ENCODE measurements at places on chromosomes 1 and 21.

GRCh38 chr1:159473335-159473734, 33.8 kb downstream of the OR10J1 start:
- no peak for DNase-seq

DNA sequence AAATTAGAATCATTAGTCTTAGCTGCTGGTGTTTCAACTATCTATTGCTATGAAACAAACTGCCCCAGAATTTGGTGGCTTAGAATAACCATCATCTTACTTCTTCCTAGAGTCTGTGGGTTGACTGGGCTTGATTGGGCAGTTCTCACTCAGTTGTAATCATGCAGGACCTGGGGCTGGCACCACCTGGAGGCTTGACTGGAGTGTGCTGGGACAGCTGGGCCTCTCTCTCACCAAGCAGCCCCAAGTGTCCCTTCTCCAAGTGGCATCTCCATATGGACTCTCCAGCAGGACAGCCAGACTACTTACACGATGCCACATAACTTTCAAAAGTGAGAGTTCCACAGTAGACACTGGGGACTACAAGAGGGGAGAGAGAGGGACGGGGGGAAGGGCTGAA, 140.3 kb upstream of the ATP1B1 start:
- no peak for DNase-seq

- DNase-seq: peak; percentile 2
Measured at GRCh38 chr1:231286603-231287002, 45.6 kb downstream of the GNPAT start.

DNA sequence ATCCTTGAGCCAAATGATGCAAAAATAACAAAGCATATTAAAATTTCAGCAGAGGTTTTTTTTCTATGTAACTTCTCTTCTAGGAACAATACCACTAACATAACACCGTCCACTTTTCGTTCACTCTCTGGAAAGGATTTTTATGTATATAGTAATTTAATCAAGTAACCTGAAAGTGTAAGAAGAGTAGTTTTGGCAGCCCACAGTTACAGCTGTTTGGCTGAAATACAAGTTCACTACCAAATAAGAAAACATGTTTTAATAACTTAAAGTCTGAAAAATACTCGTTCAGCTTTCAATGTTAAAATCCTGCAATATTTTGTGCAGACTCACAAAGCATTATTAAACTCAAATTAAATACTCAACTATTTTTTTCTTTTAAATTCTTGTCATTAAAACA, 896.8 kb upstream of the ADGRL4 start:
- DNase-seq: no peak

- no peak for DNase-seq
Measured at GRCh38 chr1:227604446-227604845, 41.1 kb downstream of the ZNF678 start.

- peak; percentile 52 for DNase-seq
Measured at GRCh38 chr1:115951560-115951959, 24.8 kb upstream of the SLC22A15 start.

DNA sequence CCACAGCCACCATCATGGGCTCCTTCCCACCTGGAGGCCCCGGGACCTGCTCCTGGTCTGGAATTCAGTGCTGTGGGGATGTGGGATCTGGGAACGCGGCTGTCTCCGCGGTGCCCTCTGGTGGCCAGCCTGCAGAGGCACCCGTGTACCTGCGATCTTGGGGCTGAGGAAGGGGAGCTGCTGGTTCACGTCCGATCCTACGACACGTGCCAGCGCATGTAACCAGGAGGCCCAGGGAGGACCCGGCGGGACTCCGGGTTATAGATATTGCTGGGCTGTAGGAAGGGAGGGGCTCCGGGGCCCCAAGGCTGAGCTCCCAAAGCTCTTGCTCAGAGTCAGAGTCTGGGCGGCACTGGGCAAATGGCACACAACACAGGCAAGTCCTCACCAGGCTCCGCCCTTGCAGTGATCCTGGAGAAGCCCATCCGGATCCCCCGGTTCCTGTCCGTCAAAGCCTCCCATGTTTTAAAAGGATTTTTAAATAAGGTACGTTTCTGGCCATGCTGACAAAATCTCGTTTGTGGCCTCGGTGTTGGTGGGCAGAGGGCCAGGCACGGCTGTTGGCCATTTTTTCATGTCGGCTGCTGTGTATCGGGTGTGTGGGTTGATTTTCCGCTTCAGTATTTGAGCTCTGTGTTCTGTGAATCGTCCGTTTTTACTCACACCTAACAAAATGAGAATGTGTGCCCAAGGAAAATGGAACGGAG, 20.1 kb downstream of the FAAP20 start:
- no peak for DNase-seq

GRCh38 chr1:5978452-5978851, 13.8 kb downstream of the NPHP4 start:
- no peak for DNase-seq

DNA sequence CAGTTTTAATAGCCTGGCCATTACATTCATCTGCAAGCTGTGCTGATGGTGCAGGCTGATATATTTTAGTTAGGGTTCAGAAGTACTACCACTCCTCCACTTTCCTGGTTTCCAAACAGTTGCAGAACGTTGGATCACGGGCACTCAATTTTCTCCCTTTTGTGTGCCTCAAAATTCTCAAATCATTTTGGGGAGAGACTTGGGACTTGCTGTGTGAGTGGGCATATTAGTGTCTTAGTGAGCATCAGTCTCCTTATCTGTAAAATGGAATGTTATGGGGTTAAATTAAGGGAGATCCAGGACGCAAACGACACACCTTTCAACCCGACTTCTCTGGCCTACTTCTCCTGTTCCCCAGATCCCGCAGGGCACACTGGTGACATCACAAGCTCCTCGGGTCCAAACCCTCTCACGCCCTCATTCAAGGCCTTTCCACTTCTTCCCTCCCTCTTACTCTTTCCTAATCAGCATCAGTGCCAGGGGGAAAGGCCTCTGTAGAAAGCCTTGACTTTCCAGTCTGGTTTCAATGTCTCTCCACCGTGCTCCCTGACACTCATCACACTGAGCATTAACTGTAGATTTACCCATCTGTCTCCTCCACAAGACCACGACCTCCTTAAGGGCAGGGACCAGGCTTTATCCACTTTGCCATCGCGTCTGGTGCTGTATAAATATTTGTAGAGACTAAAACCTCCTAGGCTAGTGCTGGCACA, 1.2 kb downstream of the PIGP start:
- peak; percentile 20 for DNase-seq

DNA sequence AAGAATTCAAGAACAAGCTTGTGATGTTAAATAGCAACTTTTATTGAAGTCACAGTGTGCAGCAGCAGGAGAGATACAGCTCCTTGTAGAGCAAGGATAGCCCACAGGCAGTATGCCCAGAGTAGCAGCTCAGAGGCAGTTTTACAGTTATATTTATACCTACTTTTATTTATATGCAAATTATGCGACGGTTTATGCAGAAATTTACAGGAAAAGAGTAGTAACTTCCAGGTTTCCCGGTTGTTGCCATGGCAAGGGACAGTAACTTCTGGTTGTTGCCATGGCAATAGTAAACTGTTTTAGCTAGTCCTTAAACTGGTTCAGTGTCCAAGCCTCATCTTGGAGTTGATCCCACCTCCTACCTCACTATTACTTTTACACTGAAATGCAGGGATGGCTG, 344.6 kb upstream of the LYPLAL1 start:
- no peak for DNase-seq

DNA sequence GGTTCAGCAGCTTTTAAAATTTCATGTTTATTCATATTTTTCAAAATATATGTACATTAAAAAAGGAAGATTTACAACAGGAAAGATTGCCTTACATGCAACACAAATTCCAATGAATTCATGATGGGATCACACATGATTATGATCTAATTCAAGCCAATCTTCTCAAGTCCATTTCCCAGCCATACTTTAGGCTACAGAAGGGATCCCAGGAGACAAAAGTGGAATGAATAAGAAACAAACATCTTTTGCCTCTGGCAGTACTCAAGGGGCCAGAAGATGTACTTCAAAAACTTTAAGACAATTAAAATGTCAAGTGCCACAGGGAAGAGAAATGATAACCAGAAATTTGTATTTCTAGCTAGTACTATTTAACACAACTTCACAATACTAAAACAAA, 10.2 kb upstream of the SH2D5 start:
- DNase-seq: no peak

DNA sequence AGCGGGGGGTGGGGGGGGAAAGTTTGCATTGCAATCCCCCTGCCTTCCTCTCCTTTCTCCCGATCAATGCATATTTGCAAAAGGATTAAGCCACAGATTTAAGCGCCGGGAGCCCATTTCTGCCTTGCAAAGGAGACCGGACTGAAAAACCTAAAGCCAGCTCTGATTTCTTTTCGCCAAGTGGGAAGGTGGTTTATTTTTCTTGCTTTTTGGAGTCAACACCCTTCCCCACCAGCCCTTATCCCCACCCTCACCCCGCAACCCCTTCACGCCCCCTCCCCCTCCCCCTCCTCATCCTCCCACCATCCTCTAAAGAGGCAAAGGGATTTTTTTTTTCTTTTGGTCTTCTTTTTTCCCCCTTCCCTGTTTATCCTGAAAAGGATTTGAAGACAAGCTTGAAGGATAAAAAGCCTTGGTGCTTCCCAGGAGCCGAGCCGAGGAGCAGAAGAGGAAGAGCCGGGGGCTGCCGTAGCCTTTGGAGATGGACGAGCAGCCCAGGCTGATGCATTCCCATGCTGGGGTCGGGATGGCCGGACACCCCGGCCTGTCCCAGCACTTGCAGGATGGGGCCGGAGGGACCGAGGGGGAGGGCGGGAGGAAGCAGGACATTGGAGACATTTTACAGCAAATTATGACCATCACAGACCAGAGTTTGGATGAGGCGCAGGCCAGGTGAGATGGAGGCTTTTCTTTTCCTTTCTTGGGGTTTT, 513 bp downstream of the PBX1 start:
- no peak for DNase-seq

GRCh38 chr1:62245201-62245600, 50.6 kb downstream of the L1TD1 start:
- no peak for DNase-seq

DNA sequence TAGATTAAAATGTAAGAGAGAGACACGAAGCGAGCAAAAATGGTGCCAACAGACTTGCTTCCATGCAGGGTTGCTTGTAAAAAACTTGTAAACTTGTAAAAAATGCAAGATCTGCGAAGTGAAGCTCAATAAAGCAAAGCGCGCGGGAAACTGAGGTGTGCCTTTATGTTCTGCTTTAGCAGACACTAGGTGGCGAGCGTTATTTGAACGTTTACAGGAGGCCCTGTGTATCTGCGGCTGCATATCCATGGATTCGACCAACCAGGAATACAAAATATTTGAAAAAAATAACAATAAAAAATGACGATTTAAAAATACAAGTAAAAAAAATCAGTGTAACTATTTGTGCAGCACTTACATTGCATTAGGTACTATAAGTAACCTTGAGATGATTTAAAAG, 1.5 kb downstream of the UBE2G2 start:
- DNase-seq: no peak

DNA sequence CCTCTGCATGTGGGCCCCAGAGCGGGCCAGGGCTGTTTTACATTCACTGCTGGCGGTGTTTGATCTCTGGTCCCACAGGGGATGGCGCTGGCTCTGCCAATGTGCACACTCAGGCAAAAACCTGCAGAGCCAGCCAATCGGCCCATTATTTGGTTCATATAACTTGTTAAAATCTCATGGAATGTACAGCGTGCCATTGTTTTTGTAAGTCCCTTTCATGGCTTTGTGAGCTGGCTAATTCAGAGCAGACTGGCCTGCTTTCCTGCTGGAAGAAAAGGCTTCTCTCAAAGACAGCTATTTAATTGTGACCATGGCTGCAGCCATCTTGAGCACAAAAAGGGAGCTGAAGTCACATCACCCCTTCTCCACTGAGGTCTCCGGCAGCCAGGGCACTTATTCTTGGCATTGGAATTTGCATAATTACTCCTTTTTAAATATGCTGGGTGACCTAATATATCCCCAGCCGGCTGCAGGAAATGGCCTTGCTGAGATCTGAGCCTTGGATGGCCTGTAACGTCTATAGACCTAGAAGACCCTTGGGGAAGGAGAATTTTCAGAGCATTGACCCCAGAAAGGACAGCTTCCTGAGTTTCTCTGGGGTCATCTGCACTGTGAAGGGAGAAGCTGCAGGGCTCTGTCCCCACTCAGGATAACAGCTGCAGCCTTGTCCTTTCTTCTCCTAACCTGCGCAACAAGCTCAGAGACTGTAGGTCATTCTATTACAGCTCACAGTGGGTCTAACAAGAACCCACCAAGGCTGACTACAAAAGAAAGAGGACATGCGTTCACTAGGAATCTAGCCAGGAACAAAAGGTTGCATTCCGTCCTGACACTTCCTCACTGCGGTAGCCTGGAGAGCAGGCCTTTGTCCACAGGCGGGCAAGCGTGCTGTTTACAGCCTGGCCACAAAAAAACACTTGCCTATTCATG, 45.8 kb downstream of the BCAR3 start:
- no peak for DNase-seq

DNA sequence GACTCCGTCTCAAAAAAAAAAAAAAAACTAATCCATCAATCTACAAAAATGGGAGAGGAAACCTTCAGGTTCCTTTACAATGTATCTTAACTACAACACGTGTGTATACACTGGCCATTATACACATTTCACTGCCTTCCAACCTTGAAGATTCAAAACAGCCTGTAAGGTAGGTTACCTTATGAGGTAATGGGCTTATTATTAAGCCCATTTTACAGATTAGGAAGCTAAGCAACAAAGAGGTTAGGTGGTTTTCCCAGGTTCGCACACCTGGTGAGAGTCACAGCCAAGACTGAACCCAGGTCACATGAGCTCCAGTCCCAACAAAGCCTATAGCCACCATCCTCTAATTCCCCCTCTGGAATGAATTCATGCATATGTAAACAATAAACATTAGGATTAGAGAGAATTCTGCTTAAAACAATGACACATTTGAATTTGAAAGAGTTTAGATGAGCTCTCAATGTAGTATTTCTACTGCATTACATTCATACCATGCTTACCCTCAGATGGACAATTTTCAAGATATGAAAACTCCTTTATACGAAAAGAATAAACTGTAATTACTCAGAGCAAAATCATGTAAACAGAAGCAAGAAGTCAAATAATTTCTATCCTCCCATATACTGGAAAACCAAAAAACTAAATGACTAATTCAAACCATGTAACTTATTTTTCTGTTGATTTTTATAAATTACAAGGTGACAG, 54.8 kb downstream of the EIF4G3 start:
- DNase-seq: no peak

- DNase-seq: no peak
Measured at GRCh38 chr1:83102630-83103071, 896.3 kb downstream of the TTLL7 start.

GRCh38 chr1:167631936-167632614, 2.0 kb downstream of the RCSD1 start:
- peak; percentile 77 for DNase-seq

DNA sequence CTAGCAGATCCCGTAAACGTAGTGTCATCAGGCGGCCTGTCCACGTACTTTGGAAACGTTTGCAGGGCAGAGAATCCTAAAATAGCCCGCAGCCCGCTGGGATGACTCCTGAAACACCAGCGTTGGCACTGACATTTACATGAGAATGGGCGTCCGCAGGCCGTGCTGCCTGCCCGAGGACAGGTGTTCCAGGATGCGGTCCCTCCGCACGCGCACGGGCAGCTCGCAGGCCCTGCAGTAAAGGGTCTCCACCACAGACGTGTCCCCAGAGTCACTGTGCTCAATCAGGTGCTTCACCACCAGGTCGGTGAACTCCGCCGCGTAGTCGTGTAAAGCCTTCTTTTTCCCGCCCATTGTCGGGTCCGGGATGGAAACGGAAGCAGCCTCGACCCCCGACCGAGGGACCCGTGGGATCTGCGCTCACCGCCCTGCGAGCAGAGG, 5.8 kb upstream of the CCDC27 start:
- DNase-seq: no peak

GRCh38 chr1:60257531-60257930, 184.0 kb upstream of the C1orf87 start:
- no peak for DNase-seq

GRCh38 chr1:95547005-95547404, 313.0 kb downstream of the RWDD3 start:
- DNase-seq: no peak

Data from MV-4-11 (cell line).